Stimulated activated CD4-positive, alpha-beta T cell treated with anti-CD3 and anti-CD28 coated beads, Interleukin-4, amount 100 ng/mL, for 48 hours (primary cell): ENCODE measurements at places on chromosomes 3 and 15.

GRCh38 chr15:42786978-42787377, 50.0 kb upstream of the CDAN1 start:
- DNase-seq = no peak

- no peak for DNase-seq
Observed at GRCh38 chr3:50163572-50164455, 8.7 kb downstream of the SEMA3F start.

GRCh38 chr15:58348095-58348812, 83.5 kb upstream of the LIPC start:
- no peak for DNase-seq

DNA sequence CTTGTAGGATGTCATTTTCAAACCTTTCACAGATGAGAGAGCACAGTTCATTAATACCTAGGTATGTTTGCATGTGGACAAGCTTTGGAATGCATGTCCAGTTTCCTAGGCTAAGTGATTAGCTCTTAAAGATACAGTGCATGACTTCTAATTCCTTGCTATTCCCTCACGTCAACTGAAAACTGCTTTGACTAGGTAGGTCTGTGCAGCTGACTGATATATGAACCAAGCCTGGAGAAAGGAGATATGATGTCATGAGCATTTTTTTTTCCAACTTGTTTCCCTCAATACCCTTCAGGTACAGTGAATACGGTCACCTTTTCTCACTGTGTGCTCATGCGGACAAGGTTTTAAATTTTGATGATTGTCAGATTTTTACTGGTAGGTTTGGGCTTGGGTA, 41.6 kb upstream of the TASOR start:
- no peak for DNase-seq

- no peak for DNase-seq
Observed at GRCh38 chr3:44329946-44330345, 8.6 kb upstream of the TCAIM start.

DNA sequence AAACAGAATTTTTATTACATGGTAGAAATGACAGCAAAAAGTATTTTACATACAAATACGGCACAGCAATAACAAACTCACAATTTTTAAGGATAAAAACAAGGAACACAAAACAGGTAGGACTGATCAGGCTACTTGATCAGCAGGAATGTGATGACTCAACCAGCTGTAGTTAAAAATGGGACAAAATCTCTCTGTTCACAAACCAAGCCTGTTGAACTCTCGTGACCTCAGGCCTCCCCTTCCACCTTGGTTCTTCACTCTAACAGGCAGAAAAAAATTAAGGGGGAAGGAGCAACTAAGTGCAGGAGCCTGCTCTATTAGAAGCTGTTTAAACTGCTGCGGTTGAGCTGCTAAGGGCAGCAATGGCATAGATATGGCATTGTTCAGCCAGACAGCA, 18.7 kb downstream of the FBXL22 start:
- DNase-seq = no peak

- DNase-seq = peak; percentile 75
Observed at GRCh38 chr3:112560721-112561483, 860 bp downstream of the ATG3 start.

GRCh38 chr3:31636049-31636448, 103.3 kb downstream of the STT3B start:
- no peak for DNase-seq

GRCh38 chr15:87959662-87960061, 296.9 kb downstream of the NTRK3 start:
- no peak for DNase-seq

GRCh38 chr15:66884661-66885237, 180.7 kb upstream of the SMAD3 start:
- DNase-seq = no peak
